ENCODE measurements at places on chromosomes 11 and 22.

DNA sequence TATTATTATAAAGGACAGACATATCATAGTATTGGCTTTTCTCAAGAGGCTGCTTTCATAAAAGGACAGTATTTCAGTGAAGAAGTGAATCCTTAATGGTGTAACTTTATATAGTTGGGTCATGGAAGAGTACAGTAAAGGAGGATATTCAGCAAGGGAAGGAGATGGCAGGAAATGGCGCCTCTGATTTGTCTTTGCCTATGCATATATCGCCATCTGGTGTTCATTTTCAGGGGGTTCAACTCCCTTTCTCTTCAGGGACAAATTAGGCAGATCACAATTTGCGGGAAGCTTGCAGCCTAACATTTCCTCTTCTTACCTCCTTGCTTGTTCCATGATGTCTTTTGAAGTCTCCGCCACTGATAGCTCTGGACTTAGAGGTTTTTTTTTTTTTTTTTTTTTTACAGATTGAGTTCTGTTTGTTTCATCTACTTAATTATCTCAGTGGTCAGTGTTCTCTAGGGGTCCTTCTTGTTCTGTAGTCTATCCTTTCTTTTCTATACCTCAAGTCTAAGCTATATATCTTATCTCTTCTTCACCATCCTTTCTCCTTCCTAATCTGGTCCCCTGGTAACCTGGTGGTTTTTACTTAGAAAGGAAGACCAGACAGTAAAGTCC lies 21.8 kb upstream of the RRM1 start:
- DNase-seq = peak; percentile 91

DNA sequence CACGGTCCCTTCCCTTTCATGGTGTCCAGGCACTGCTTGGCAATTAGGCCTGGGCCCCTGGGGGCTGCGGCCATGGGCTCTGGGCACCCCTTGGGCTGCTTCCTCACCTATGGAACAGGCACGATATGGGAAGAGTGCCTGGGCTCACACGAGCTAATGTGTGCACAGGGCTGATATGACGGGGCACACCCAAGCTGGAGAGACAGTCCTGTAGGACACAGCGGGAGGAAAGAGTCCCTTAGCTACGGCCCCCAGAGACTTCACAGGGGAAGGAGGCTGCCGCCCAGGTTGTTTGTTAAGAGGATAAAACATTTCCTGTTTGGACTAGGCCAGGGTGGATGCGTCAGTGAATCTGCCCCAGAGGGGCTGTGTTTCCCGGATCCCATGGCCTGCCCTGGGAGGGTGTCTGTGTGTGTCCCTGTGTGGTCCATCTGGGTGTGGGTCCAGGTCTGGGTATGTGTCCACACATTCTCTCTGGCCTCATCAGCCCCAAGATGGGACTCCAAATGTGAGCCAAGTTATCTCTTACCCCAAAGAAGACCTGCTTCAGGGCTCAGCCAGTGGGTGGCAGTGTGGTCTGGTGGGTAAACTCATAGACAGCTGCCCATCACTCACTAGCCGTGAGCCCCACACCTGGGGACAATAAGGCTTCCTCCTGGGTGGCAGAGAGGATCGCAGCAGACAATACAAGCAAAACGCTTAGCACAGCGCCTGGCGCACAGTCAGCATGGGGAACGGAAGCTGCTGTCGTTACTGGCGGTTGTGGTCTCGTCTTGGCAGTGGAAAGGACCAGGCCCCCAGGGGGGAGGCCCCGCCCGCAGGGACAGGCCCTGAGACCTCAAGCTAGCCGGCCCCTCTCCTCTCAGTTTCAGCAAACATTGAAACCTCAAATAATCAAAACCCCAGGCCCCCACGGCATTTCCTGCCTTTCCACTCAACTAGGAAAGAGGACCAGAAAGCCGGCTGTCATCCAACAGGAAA lies 3.2 kb upstream of the EMID1 start:
- DNase-seq = no peak

DNA sequence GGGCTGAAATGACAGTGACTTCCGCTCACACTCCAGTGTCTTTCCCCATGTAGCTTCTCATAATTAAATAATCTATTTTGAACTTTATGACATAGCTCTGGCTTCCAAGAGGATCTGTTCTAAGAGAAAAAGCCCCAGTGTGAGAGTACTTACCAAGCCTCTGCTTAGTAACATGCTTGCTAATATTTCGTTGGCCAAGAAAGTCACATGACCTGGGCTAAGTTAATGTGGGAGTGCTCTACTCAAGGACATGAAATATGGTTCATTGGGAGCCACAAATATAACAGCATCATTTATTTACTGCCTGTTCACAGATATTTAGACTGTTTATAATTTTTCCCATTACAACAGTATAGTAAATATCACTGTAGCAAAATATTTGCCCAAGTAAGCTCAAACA lies 42.5 kb downstream of the CCDC73 start:
- no peak for DNase-seq

GRCh38 chr22:44543781-44544477 lies 45.9 kb upstream of the RTL6 start:
- no peak for DNase-seq

DNA sequence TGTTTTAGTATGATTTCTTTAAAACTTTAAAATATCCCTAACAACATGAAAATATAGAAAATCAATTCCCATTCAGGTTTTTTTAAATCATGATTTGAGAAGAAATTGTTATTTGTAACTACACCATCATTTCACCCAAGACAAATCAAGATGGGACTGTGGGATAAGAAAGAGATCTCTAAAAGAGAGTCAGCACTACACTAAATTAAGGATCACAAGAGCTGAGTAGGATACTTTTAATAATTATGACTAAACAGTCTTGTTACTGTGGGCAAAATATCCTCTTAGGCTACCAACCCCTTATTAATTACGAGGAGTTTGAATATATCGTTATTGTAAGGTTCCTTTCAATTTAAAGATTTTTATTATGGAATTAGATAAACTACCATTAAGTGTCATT lies 3.0 kb downstream of the GAS2 start:
- DNase-seq = no peak

GRCh38 chr11:116742104-116742503 lies 30.7 kb downstream of the BUD13 start:
- DNase-seq = peak; percentile 15

- no peak for DNase-seq
Observed at GRCh38 chr22:29734838-29735237, 15.0 kb downstream of the CABP7 start.

- DNase-seq = peak; percentile 74
Observed at GRCh38 chr11:10638316-10638925, 55.1 kb downstream of the IRAG1 start.

- DNase-seq = no peak
Observed at GRCh38 chr11:94007906-94008305, 13.2 kb upstream of the HEPHL1 start.

GRCh38 chr22:35203583-35203982 lies 53.7 kb upstream of the HMGXB4 start:
- DNase-seq = no peak

DNA sequence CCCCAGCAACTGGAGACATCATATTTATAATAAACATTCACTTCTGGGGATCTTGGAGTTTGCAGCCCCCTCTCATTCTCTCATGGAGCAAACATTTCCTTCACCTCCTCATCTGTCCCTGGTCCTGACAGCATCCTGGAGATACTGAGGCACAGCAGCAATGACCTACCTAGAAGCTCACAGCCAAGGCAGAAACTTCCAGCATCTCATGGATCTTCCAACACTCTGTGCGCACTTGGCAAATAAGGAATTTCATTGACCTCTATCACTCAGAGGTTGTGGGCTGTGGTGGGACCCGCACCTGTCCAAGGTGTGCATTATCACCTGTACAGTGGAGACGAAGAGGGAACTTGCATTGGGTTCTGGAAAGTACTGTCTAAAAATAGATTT lies 109.8 kb downstream of the GGTLC2 start:
- no peak for DNase-seq

DNA sequence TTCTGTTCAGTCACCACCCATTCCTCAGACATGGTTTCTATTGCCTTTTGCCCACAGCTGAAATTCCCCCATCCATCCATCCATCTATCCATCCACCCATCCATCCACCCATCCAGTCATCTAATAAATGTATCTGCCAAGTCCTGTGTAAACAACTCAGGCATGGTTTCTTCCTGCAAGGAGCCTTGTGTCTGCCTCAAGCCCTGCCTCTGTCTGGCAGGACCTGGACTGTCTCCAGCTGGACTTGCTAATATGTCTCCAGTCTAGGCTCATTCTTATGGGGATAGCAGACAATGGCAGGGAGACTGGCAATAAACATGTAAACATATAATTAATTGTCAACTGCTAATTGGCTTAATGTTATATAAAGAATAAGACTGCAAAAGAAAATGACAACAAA lies 64.7 kb upstream of the AMPD3 start:
- peak; percentile 36 for DNase-seq

DNA sequence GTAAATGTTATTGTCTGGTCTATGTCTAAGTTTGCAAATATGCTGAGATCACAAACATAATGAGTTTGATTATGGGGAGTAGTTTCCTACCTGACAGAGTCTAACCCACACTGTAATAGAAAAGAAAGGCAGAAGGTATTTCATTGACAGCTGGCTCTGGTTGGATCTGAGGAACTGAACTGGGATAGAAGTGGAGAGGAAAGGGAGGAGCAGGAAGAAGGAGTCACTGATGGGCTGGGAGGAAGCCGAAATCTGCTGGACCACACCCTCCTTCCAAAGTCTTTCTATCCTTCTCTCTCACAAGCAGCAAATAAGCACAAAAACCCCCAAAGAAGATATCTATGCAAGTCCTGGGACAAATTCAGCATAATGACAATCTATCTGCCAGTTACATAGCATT lies 11.7 kb downstream of the BLID start:
- no peak for DNase-seq

GRCh38 chr11:119699227-119699626 lies 29.8 kb downstream of the NECTIN1 start:
- no peak for DNase-seq

GRCh38 chr11:94938095-94939055 lies 35.0 kb downstream of the CWC15 start:
- peak; percentile 90 for DNase-seq

Data from adipocyte (in vitro differentiated cells).